ENCODE measurements at places on chromosomes 4 and X. TPM values are rescaled to one million over a fixed set of nuclear protein-coding genes. Genes with fewer than 3 reads are reported as not detected.

NPNT gene
- 11.5 TPM for total RNA-seq

CENPU gene
- total RNA-seq: 3.4 TPM

CXCL1 gene
- total RNA-seq: 1.4 TPM

GAB3 gene
- total RNA-seq: 29.0 TPM

LRCH2 gene
- 1.1 TPM for total RNA-seq

ART3 gene
- 73.4 TPM for total RNA-seq

PGAM4 gene
- not detected for total RNA-seq

SERPINA7 gene
- total RNA-seq: not detected

TMEM35A gene
- not detected for total RNA-seq

- H3K4me1 ChIP-seq: no peaks in the 10 kb centered on the region
- no peaks in the 10 kb centered on the region for H3K27me3 ChIP-seq
- no peak overlapping the region for H3K27ac ChIP-seq
- DNase-seq: no peak
These were observed 100.8 kb upstream of the USP38 start for GRCh38 chr4:143083756-143084472.

DNA sequence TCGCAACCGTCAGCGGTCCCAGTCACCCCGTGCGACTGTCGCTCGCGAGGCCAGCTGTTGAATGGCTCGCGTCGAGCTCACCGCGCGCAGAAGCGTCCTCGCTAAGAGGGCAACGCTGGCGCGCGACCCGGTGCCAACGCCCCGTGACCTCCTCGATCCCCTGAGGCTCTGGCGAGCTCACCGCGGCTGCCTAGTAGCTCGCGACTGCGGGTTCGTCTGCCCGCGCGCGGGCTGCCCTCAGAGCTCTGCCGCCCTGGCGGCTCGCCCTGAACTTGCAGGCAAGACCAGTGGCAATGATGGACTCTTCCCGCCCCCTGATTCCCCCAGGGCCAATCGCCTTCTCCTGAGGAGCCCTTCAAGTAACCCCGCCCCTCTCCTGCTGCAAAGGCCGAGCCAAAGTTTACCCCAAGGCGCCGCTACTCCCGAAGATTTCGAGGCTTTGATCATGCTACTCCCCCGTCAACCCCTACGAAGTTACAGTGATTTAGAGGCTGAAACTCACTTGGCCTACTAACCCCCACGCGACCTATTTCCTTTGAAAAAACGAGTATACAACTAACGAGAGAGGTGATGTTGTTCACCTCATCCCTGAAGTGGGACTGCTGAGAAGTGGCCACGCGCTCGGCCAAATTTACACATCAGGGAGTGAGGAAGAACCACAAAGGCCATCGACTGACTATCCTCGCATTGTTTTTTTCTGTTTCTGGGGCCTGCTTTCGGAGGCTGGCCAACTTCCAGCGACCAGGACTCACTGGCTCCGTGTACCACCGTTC lies 37.5 kb downstream of the PGRMC1 start:
- peak overlapping the region; percentile 26 for H3K4me3 ChIP-seq
- peak; percentile 68 for DNase-seq
- no peaks in the 10 kb centered on the region for H3K4me1 ChIP-seq

GRCh38 chr4:116480546-116480945 lies 604.8 kb downstream of the TRAM1L1 start:
- no peak overlapping the region for H3K27ac ChIP-seq
- H3K4me3 ChIP-seq: no peak overlapping the region
- no peak for DNase-seq
- H3K4me1 ChIP-seq: no peaks in the 10 kb centered on the region
- H3K27me3 ChIP-seq: no peaks in the 10 kb centered on the region

- no peak overlapping the region for H3K27ac ChIP-seq
- DNase-seq: no peak
- H3K4me3 ChIP-seq: no peak overlapping the region
- H3K27me3 ChIP-seq: no peaks in the 10 kb centered on the region
- H3K4me1 ChIP-seq: no peaks in the 10 kb centered on the region
- H3K36me3 ChIP-seq: no peaks in the 10 kb centered on the region
These were observed 435.3 kb downstream of the ZIC3 start for GRCh38 chrX:138001226-138001625.

DNA sequence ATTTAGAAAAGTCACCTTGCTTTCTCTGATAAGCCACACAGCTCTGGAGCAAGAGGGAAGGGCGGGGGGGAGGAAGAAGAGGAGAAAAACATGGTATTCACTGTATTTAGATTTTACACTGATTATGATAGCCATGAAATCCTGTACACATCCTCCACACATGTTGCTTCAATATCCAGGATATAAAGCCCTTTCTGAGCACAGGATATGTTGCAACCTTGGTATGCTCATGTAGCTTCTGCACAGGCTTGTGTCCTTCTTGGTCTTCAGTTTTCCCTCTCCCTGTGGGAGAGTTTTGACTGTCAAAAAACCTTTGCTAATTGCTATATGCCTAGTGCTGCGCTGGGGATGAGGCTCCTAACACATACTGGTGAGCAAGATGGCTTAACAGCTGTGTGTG lies 61.9 kb upstream of the DAPP1 start:
- H3K4me1 ChIP-seq: no peaks in the 10 kb centered on the region
- H3K27ac ChIP-seq: no peak overlapping the region
- no peaks in the 10 kb centered on the region for H3K36me3 ChIP-seq
- DNase-seq: no peak
- no peak overlapping the region for H3K4me3 ChIP-seq

GRCh38 chr4:150562250-150562649 lies 19.7 kb upstream of the MAB21L2 start:
- H3K4me1 ChIP-seq: no peaks in the 10 kb centered on the region
- DNase-seq: no peak
- H3K27me3 ChIP-seq: no peaks in the 10 kb centered on the region
- no peak overlapping the region for H3K27ac ChIP-seq

DNA sequence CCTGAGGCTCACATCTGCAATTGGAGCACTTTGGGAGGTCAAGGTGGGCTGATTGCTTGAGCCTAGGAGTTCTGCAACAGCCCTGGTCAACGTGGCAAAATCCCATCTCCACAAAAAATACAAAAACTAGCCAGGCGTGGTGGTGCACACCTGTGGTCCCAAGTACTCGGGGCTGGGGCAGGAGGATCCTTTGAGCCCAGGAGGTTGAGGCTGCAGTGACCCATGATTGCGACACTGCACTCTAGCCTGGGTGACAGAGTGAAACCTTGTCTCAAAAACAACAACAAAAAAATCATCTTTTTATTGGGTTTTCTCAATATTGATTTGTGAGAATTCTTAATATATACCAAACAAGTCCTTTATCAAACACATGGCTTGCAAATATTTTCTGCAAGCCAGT lies 64.9 kb downstream of the ANKRD17 start:
- H3K4me1 ChIP-seq: peaks cover 4% of the 10 kb centered on the region
- H3K27me3 ChIP-seq: no peaks in the 10 kb centered on the region
- no peak overlapping the region for H3K27ac ChIP-seq
- H3K36me3 ChIP-seq: no peaks in the 10 kb centered on the region
- no peak overlapping the region for H3K4me3 ChIP-seq

- no peaks in the 10 kb centered on the region for H3K36me3 ChIP-seq
- H3K4me1 ChIP-seq: no peaks in the 10 kb centered on the region
These were observed 16.2 kb downstream of the AWAT2 start for GRCh38 chrX:70033348-70034051.

- H3K27me3 ChIP-seq: no peaks in the 10 kb centered on the region
- H3K27ac ChIP-seq: no peak overlapping the region
- DNase-seq: no peak
- H3K4me3 ChIP-seq: no peak overlapping the region
These were observed 62.7 kb downstream of the FGFBP1 start for GRCh38 chr4:15875663-15876460.

GRCh38 chr4:166042510-166043055 lies 169.5 kb downstream of the TLL1 start:
- H3K4me3 ChIP-seq: no peak overlapping the region
- no peak for DNase-seq
- H3K27me3 ChIP-seq: no peaks in the 10 kb centered on the region
- H3K27ac ChIP-seq: no peak overlapping the region

DNA sequence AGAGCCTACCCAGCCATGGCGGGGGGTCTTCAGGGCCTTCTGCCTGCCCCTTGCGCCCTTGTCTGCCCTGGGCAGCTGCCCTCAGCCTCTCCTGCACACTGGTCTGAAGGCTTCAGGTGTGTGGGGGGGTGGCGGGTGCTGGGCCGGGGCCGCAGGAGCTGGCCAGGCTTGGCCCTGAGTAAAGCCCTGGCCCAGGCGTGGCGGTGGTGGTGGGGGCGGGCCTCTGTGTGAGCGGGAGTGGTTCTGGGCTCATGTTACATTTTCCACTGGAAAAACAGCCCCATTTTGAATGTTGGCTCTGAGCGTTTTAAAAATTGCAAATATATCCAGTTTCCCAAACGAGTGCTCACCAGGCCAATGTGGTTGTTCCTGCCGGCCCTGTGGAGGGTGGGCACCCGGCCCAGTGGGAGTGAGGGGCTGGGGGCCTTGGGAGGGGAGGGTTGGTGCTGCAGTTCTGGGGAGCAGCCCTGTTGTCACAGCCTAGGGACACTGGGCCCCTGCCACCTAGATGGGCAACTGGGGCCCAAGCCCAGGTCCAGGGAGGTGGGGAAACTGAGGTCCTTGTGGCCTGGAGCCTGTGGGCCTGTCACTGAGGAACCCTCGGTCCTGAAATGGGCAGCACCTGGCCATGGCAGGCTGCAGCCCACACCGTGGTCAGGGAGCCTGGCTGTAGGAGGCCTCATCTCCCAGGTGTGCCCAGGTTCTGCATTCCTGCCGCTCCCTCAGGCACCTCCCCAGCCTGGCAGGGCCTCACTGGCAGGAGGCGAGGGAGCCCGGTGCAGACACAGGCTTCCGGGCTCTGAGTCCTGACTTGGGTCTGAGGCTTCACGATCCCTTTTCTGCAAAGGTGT lies 28.3 kb downstream of the FGFRL1 start:
- no peak overlapping the region for H3K4me3 ChIP-seq
- DNase-seq: no peak
- H3K27ac ChIP-seq: no peak overlapping the region

GRCh38 chrX:98506907-98507306 lies 1623.2 kb downstream of the RPA4 start:
- no peaks in the 10 kb centered on the region for H3K4me1 ChIP-seq
- no peaks in the 10 kb centered on the region for H3K36me3 ChIP-seq
- no peaks in the 10 kb centered on the region for H3K27me3 ChIP-seq

DNA sequence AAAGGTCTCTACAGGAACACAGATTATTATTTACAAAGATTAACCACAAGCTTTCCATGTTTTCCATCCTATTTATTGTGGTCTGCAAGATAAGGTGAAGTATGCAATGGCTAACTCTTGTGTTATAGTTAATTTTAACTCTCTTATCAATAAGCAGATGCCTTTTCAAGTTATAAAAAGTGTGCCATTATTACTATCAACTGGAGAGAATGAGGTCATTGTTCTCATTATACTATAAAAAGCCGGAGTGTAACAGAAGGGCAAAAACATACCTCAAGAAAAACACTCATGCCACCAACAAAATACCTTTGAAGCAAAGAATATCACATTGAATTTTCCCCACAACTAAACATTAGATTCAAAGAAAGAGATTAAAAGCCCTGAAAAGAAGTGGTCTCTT lies 52.0 kb upstream of the SORBS2 start:
- no peak overlapping the region for H3K4me3 ChIP-seq
- H3K27me3 ChIP-seq: no peaks in the 10 kb centered on the region
- DNase-seq: no peak
- peak overlapping the region; percentile 65 for H3K27ac ChIP-seq
- no peaks in the 10 kb centered on the region for H3K36me3 ChIP-seq
- H3K4me1 ChIP-seq: peaks cover 20% of the 10 kb centered on the region

DNA sequence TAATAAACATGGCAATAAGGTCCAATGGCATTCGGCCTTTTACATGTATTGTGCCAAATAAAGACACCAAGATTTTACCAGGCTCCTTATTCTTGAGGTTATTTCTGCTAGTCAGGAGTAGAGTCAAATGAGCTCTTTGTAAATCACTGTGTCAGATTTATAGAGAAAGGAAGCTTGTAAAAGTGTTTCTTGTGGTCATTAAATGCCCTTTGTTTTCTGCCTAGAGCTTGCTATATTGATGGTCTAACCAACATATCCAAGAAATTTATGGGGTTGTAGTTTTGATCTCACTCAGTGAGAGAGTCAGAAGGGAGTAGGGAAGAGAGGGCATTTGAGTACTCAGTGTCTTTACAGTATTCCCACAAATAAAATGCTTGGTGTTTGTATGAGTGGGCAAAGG lies 86.2 kb upstream of the FRMPD4 start:
- H3K36me3 ChIP-seq: no peaks in the 10 kb centered on the region
- H3K4me1 ChIP-seq: no peaks in the 10 kb centered on the region
- H3K27me3 ChIP-seq: no peaks in the 10 kb centered on the region
- H3K27ac ChIP-seq: no peak overlapping the region
- H3K4me3 ChIP-seq: no peak overlapping the region
- no peak for DNase-seq

GRCh38 chr4:79987401-79987800 lies 85.6 kb downstream of the ANTXR2 start:
- H3K27me3 ChIP-seq: no peaks in the 10 kb centered on the region
- peaks cover 5% of the 10 kb centered on the region for H3K36me3 ChIP-seq
- no peak for DNase-seq
- H3K27ac ChIP-seq: no peak overlapping the region
- H3K4me1 ChIP-seq: no peaks in the 10 kb centered on the region

Measured in heart left ventricle (tissue), 16 donors.